Stromal cell of bone marrow (primary cell): ENCODE measurements at places on chromosomes 2 and 18.

DNA sequence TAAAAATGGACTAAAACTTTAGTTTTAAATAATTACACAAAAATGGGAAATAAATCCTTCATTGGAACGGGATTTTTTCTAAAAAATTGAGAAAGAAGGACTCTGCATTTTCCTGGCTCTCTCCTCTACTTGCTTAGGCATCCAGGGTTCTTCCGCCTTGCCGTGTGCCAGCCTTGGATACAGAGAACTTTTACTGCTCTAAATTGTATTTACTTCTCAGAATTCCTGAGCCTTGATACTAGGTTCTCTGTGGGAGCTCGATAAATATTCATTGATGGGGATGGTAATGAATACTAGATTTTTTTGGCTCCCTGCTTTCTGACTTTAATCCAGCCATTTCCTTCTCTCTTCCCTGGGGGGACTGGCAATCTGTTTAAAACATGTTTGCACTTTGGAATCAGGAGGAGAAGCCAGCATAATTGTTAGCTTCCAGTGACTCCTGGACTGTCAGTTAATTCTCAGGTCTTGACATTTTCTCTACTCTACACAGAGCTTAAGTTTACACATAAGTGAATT, 746.1 kb upstream of the LRRTM1 start:
- no peak for DNase-seq

- DNase-seq, result no peak
Observed at GRCh38 chr2:197606180-197606579, 69.2 kb downstream of the RFTN2 start.

DNA sequence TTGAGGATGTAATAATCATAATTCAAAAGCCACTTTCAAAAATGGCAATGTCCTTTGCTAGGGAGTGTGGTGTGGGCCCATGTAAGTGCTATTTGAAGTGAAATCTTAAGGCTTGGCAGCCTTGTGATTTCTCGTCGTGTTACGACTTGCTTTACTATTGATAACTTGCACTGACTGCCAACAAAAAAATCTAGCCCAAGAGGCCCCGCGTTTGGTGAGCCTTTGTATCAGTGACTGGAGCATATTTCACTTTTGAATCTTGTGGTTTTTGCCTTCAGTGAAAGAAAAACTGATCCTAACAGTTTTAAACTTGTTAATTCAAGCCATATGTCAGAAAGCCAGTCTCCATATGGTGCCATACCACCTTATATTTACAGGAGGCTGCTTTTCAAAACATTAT, 248.0 kb downstream of the TMEM182 start:
- DNase-seq, result no peak

DNA sequence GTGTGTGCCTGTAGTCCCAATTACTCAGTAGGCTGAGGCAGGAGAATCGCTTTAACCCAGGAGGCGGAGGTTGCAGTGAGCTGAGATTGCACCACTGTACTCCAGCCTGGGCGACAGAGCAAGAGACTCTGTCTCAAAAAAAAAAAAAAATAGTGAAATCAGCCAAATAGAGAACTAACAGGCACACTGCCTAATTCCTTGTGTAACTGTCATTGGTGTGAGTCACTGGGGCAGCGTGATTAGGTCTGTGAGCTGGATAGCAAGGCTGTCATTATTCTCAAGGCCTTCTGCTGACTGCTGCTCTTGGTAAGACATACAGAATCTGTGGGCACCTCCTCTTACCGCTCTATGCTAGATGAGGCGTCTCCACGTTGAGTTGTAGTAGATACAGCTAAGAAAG, 270.3 kb downstream of the NEDD4L start:
- DNase-seq, result peak; percentile 94

DNA sequence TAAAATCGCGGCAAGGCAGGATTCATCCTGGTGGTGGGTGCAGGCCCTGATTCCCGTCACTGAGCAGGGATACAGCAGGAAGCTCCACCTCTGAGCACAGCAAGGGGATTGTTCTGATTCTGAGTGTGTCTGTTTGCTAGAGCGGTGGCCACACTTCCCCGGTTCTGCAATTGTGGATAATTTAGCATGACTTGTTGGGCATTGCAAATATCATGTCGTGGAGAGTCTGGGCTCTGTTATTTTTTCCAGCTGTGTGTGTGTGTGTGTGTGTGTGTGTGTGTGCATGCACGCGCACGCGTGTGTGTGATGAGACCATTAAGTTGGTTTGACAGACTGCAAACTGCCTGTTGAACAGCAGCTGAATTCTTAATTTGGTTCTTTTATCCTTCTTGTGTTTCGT, 4.1 kb upstream of the TMEM18 start:
- no peak for DNase-seq

DNA sequence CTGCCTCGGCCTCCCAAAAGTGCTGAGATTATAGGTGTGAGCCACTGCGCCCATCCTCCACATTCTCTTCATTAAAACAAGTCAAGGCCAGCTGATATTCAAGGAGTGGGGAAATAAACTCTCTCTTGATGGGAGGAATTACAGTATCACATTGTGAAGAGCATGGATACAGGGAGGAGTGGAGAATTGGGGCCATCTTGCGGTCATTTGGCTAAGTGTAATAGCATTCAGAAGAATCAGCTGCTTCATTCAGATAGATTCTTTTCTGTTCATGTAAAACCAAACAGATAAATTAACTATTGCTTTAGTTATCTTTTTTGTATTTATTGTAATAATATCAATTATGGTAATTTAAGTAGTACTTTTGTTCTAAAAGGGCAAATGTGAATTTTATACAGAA, 156.3 kb downstream of the UBR3 start:
- DNase-seq, result no peak

GRCh38 chr18:63158676-63159291, 160.8 kb downstream of the BCL2 start:
- DNase-seq, result no peak

DNA sequence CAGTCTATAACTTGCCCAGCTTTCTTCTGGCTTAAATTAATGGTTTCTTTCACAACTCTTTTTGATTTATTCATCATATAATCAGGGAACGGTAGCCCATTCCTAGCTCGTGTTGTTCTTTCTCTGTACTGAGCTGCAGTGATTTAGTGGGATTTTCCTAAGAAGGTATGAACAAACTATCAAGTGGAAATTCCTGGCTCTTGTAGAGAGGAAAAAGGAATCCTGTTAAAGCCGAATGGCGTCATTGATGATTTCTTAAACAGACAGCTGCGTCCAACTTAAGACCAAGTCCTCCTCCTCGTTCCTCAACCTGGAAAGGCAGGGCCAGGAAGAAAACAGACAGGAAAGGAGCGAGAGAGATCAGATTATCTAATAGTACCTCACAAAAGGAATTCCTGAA, 69.2 kb upstream of the CABLES1 start:
- no peak for DNase-seq

GRCh38 chr2:196247976-196248280, 76.5 kb upstream of the STK17B start:
- DNase-seq, result no peak

DNA sequence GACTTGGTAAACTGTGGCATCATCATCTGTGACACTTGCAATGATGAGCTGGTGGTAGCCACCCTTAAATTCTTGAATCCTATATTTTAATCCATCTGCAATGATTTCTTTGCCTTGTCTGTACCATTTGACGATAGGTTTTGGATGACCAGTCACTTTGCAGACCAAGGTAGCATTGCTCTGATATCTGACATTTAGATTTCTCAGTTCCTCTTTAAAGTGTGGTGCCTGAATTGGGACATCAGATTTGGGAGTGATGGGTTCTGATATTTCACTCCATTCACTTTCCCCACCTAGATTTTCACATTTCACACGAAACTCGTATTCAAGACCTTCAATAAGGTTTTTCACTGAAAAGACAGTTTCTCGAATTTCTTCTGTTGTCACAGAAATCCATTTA, 55.8 kb downstream of the PLEKHA3 start:
- DNase-seq, result no peak

DNA sequence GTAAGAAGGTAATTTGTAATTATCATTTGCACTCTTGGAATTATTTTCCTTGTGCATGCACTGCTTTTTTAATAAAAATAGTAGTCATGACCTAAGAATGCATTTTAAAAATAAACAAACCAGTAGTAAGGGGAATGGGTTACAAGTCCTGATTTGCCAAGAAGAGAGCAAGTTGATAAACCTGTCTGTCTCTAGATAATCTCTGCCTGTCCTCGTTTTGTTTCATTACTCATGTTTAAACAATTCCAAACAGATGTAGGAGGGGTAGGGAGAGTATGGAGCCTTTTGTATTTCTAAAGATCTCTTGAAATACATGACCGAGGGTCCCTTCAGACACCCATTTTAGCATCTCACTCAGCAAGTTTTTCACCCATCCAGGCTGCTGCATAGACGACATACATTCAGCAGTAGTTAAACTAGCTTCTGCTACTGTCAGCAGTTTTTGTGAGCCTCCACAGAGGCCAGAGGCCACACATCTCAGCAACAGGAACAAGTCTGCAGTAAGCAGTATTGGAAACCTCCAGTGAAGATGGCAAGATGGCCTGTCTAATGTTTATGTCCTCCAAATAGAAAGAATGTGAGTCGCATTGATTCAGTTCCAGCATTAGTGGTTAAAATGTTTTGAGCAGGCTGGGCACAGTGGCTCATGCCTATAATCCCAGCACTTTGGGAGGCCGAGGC, 2.3 kb upstream of the EXOC6B start:
- DNase-seq, result no peak

GRCh38 chr2:9739531-9739964, 103.7 kb upstream of the TAF1B start:
- no peak for DNase-seq

- DNase-seq, result no peak
Observed at GRCh38 chr18:54774981-54775665, 53.2 kb upstream of the RAB27B start.

DNA sequence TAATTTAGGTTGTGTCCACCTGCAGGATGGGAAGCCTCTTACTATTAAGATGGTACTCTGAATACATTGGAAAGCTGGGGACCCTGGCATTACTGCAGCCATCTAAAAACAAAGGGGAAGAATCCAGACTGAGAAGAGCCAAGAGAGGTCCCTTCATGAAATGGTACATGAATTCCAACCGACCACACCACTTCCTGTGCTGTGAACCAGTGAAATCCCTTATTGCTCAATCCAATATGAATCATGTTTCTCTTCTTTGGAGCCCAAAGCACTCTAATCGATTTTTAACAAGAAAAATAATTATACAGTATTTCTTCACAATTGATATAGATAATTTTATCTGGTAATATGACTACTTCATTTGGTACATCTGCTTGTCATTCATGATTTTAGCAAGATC, 479.7 kb upstream of the RAB6C start:
- no peak for DNase-seq

DNA sequence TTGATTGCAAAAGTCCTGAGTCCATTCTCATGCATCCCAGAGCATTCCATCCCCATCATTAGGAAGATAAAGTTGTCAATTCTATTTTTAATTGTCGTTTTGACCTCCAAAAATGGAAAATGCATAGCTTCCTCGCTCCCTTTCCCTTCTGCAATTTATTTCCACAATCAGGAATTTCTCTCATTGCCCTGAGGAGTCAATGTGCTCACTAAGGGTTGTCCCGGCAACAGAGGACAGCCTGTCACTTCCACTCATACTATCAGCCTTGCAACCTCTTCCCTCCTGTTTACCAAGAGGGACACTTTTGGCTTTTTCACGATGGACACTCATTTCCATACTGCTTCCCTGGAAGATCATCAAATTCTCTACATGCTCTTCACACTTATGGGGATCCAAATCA, 164.8 kb downstream of the MYO5B start:
- no peak for DNase-seq

DNA sequence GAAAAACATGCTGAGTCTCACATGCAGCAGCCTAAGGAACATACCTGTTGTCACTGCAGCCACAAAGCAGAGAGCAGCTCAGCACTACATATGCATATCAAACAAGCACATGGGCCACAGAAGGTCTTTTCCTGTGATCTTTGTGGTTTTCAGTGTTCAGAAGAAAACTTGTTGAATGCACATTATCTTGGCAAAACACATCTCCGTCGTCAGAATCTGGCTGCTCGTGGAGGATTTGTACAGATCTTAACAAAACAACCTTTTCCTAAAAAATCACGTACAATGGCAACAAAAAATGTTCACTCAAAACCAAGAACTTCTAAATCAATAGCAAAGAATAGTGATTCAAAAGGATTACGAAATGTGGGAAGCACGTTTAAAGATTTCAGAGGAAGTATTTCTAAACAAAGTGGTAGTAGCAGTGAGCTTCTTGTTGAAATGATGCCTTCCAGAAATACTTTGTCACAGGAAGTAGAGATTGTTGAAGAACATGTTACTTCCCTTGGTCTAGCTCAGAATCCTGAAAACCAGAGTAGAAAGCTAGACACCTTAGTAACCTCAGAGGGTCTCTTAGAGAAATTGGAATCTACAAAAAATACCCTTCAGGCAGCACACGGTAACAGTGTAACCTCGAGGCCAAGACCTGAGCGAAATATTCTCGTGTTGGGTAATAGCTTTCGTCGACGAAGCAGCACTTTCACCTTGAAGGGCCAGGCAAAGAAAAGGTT, 34.1 kb downstream of the ZNF407 start:
- DNase-seq, result no peak

GRCh38 chr2:210859314-210859713, 302.9 kb downstream of the CPS1 start:
- no peak for DNase-seq

GRCh38 chr2:240451108-240451611, 15.7 kb downstream of the GPC1 start:
- no peak for DNase-seq

- DNase-seq, result no peak
Observed at GRCh38 chr2:14872779-14873325, 240.3 kb downstream of the LRATD1 start.

DNA sequence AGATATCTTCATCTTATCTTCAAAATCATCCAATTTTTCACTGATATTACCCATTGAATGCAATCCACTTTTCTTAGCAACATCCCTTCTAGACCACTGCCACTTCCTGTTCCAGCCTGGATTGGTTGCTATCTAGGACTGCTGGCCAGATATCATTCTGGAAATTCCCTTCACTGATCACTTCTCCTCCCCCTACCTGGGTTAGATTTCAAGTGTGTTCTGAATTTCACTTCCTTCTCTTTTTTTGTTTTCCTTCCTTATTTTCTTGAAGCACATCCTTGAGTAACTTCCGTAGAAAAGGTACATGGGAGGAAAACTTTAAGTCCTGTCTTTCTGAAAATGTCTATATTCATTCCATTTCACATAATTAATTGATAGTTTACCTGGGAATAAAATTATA, 82.0 kb upstream of the IL1R2 start:
- no peak for DNase-seq

- DNase-seq, result no peak
Observed at GRCh38 chr2:227082286-227082685, 81.7 kb downstream of the COL4A4 start.

GRCh38 chr2:119462574-119462973, 30.9 kb downstream of the TMEM37 start:
- no peak for DNase-seq
